ENCODE measurements at places on chromosomes 2 and 18. TPM values are rescaled to one million over a fixed set of nuclear protein-coding genes. Genes with fewer than 3 reads are reported as not detected.

DNA sequence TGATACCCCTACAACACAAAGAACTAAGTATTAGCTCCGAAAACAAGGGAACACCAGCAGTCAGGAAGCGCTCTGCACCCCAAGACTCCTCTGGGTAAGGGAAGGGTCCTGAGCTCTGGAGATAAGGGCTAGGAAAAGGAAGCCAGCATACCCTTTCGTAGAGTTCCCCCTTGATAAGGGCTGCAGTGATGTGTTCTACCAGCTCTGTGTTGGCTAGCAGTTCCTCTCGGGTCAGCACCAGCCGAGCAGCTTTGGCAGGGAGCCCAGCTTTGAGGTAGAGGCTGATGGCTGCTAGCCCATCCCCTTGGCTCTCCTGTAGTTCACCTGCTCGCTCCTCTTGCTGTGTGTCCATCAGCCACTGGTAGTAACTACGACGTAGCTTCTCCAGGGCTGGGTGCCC lies 18.9 kb downstream of the KRTCAP3 start:
- DNase-seq: peak; percentile 26

GRCh38 chr2:201343559-201343958 lies 13.6 kb downstream of the FLACC1 start:
- DNase-seq: no peak

CRYGD gene
- total RNA-seq: not detected

EPHA4 gene
- total RNA-seq: 54.3 TPM

- DNase-seq: no peak
Observed at GRCh38 chr2:188527141-188527540, 235.5 kb downstream of the GULP1 start.

CEP192 gene
- total RNA-seq: 34.1 TPM

DNA sequence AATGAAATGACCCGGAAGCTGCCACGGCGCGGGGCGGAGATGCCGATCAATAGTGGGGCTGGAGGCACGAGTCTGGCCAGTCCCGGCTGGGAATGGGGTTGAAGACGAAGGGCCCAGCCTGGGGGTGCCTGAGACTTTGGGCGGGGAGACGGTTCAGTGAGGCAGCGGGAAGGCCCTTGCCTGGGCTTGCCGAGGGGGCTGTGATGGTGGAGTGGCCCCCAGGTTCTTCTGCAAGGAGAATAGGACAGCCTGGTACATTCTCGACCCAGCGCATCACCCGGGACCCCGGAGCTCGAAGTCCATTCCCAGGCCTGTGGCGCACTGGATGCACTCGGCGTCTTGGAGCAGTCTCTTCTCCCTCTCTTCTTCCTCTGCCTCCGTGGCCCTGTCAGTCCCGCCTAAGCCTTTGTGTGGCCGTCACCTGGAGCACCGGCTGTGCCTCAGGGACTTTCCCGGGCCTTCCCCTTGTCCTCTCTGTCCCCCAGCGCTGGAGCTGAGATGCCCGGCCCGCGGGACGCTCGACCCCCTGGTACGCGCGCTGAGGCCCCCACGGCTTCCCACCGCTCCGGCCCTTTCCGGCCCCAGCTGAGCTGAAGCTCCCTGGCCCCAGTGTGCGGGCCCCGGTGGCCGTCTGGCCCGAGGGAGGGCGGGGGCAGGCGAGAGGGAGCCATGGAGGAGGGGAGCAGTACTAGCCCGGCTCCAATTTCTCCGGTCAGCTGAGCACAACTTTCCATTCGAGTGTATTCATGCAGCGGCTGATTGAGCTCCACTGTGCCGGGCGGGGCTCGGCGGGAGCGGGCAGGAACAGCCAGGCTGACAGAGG lies 8.0 kb downstream of the SIX3 start:
- no peak for DNase-seq

GRCh38 chr18:48502906-48503305 lies 35.9 kb upstream of the CTIF start:
- no peak for DNase-seq

KCNS3 gene
- total RNA-seq: 7.8 TPM

METTL4 gene
- total RNA-seq: 19.4 TPM

GRCh38 chr2:192438239-192438638 lies 243.5 kb upstream of the TMEFF2 start:
- DNase-seq: no peak

GRCh38 chr2:11631462-11631861 lies 38.5 kb downstream of the NTSR2 start:
- no peak for DNase-seq

DNA sequence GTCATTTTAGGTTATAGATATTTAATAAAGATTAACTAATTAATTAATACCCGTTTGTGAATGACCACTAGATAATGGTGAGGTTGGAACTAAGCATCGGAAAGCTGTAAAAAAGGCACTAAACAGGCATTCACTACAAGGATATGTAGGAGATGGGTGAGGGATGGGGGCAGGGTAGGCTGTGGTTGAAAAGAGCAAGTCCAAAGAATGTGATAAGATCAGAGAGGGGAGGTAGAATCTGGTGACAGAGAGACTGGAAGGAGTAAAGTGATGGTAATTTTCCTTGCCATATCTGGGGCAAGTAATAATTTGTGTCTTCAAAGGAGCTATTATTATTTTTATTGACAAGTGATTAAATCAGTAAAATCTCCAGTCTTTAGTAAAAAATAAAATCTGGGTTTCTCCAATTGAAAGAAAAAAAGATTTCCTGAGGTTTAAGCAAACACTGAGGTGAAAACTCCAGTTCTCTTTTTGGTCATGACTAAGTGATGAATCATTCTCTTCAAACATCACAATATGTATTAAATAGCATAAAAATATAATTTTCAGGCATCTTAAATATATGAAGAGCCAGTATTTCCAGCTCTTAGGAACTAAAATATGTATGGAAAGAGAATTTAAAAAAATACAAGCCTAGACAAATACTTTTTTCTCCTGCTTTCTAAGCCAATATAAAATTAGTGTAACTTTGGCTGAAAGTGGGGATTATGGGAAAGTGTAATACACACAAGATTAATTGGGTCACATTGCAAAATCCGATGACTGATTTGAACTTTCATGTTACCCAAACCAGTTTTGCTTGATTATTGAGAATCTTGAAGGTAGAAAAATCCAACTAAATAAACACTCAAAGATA lies 259.1 kb upstream of the RBMS1 start:
- DNase-seq: no peak

- no peak for DNase-seq
Observed at GRCh38 chr2:109513749-109514588, 99.8 kb downstream of the SEPTIN10 start.

GRCh38 chr2:24827321-24828237 lies 34.4 kb downstream of the CENPO start:
- peak; percentile 86 for DNase-seq

DNA sequence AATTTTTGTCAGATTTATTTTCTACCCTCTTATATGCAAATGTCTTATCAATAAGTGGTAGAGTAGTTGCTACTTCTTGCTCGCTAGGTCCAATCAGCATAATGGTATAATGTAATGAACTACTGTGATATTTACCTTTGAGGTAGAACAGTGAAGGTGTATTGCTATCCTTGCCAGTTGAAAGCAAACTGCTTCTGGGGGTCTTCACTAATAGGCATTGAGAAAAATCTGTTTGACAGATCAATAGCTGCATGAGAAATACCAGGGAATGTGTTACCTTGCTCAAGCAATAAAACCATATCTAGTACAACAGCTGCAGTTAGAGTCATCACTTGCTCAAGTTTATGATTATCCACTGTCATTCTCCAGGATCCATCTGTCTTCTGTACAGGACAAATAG lies 50.1 kb upstream of the EFEMP1 start:
- DNase-seq: no peak

TCF23 gene
- not detected for total RNA-seq

GRCh38 chr18:3867864-3868311 lies 417.9 kb downstream of the TGIF1 start:
- DNase-seq: no peak

DNA sequence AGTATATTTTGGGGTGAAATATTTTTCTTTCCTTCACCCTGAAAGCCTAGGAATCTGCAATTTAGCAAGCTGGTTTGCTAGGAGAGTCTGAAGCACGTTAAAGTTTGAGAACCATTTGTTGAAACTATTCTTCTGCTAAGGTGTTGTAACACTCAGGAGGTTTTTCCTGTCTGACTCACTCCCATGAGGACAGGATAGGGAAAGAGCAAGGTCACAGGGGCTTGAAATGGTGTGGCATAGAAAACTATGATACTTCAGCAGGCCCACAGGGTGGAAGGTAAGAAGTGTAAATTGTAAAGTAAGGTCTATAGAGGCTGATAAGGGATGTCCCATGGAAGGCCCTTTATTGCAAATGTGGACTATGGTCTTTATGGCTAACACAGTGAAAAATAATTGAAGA lies 177.7 kb upstream of the ZC3H15 start:
- DNase-seq: no peak

DNA sequence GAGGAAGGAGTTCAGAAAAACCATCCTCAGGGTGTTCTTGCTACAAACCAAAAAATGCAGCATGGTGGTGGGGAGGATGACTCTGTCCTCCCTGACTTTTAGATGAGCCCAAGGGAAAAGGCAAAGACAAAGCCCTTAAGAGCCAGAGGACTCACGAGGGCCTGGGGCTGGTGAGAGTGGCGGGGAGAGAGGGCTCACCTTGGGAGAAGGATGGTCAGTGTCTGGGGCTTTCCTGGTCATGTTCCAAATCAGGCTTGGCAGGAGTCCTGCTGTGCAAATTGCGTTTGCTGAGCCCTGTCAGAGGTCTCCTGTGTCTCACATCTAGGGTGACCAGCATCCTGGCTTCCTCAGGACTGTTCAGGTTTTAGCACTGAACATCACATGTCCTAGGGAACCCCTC lies 4.7 kb downstream of the UGT1A1 start:
- DNase-seq: no peak

- DNase-seq: no peak
Observed at GRCh38 chr2:120140866-120141265, 82.3 kb downstream of the TMEM185B start.

- no peak for DNase-seq
Observed at GRCh38 chr2:105406221-105406620, 7.4 kb upstream of the FHL2 start.

GRCh38 chr2:167049659-167050058 lies 161.4 kb downstream of the XIRP2 start:
- DNase-seq: no peak

- DNase-seq: no peak
Observed at GRCh38 chr18:7754258-7754657, 187.1 kb downstream of the PTPRM start.

GRCh38 chr2:9297807-9298206 lies 91.2 kb downstream of the ASAP2 start:
- DNase-seq: no peak

SCTR gene
- total RNA-seq: not detected

FAM110C gene
- total RNA-seq: 10.0 TPM

DNA sequence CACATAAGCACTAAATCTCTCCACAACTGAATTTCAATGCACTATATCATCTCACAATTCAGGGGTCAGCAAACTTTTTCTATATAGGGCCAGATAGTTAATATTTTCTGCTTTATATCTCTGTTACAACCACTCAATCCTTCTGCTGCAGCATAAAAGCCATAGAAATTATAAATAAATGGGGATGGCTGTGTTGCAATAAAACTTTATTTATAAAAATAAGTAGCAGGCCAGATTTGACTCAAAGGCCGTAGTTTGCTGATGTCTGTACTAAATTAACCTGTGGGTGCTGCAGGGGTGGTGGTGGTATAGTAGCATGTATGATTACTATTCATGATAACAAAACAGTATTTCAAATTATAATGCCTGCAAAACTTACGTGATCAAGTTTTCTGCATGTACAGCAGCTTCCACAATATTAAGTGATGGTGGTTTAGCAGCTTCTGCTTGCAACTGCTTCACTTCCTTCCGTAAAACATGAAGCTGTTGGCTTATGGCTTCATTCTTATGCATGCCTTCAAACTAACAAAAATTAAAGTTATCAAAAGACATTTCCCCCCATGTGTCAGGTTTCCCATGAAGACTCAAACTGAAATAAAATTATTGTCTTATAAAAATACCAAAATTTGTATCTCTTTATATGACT lies 64.1 kb downstream of the SIGLEC15 start:
- no peak for DNase-seq

- no peak for DNase-seq
Observed at GRCh38 chr2:173077506-173078177, 2.0 kb downstream of the MAP3K20 start.

GRCh38 chr18:70469916-70470315 lies 181.1 kb downstream of the SOCS6 start:
- DNase-seq: no peak

- no peak for DNase-seq
Observed at GRCh38 chr2:1676913-1677820, 67.1 kb downstream of the PXDN start.

GRCh38 chr18:49878015-49878414 lies 64.7 kb upstream of the ACAA2 start:
- DNase-seq: peak; percentile 18

- no peak for DNase-seq
Observed at GRCh38 chr18:29383311-29384273, 1206.7 kb upstream of the CDH2 start.

DNA sequence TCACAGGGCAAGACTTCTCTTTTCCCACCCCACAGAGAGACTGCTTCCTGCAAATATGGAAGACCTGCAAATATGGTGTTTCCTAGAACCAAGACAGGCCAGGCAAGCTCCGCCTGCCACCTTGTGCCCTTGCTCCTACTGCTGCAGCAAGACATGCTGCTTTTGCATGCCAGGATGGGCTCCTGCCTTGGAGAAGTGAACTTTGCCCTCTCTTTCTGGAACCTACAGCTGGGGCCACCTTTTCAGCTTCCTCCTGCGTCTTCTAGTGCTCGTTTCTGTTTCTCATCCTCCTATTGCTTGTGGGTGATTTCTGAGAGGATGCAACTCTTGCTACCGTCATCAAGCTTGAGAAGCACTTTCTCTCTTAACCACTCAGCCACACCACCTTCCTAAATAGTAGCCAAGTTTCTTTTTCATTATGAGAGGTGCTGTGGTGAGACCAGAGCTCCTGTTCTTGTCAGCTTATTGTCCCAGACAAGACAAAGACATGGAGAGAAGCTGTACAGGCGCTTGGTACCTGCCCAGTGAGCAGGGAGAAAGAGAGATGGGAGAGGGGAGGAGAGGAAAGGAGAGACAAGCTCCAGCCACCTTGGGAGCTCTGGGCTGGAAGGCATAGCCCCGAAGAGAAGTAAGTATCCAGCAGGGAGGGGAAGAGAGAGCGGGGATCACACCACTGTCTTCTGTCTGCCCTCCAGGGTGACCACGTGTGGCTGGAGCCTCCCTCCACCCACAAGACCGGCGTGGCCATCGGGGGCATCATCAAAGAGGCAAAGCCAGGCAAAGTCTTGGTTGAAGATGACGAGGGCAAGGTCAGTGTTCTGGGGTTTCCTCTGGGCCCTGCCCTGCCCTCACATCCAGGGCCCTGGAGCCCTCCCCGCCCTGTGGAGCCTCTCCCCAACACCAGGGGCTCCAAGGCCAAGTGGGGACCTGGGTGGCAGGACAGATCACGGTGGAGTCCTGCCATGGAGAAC lies 28.3 kb downstream of the MYO7B start:
- DNase-seq: no peak

- no peak for DNase-seq
Observed at GRCh38 chr2:25692737-25693445, 19.5 kb upstream of the DTNB start.

DNA sequence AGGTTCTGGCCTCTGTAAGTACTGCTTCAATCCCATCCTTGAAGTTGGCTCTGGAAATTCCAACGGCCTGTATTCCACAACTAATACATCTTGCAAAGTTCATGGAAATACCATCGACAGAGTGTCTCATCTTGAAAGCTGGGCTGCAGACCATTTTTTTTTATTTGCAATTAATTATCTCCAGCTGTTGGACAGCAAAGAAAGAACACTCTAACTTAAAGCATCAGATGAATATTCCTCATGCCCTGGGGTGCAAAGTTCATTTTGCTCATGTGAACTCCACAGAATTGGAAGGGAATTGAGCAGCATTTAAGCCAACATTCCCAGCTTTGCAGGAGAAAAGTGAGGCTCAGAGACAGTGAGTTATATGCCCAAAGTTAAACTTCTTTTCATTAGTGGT lies 96.5 kb upstream of the PIEZO2 start:
- no peak for DNase-seq

Data from thyroid gland (tissue), 4 donors.